ENCODE measurements at places on chromosomes 2 and 18. TPM values are rescaled to one million over a fixed set of nuclear protein-coding genes. Genes with fewer than 3 reads are reported as not detected.

PROKR1 gene
- not detected for total RNA-seq

- no peak for DNase-seq
Observed at GRCh38 chr2:48228345-48228684, 301.6 kb upstream of the STON1 start.

DNA sequence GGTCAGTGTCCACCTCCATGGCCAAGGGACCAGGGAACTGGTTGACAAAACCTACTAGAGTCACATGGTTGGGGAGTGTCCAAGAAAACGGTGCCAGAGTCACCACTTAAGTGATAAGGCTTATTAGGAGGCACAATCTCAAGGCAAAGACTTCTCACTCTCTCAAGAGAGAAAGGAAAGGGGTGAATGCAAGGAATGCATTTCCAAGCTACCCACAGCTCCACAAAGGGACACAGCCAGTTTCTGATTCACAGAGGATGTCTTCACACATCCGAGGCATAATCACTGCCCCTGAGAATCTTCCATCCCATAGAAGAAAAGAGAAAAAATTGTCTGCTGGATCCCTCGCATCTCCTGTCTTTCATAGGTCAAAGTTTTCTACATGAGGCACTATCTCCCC lies 269.3 kb downstream of the TNS1 start:
- no peak for DNase-seq

DNA sequence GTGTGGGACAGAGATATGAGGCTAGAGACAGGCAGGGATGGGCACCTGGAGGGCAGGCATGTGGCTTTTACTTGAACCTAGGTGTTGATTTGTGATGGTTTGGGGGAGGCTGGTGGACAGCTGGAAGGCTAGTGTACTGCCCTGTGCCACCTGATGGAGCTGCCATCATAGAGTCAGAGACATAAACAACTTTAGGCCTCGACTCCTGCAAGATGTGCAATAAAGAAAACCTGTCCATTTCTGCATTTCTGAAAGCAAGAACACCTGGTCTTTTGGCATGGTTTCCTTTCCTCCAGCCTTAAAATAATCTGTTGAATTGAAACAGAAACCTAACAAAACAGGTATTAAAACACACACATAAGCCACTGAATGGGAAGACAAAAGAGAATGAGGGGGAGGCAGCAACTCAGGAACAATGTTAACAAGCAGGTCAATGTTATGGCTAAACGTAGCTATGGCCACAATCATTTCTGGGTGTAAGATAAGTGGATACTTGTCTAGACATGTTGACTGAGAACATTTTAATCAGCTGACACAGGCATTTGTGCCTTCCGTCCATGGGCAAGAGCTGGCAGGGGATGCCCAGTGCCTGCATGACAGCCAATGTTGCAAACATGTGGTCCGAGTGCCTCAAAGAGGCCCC lies 87.8 kb downstream of the KCTD1 start:
- DNase-seq: peak; percentile 55

DAW1 gene
- total RNA-seq: not detected

AP1S3 gene
- not detected for total RNA-seq

DNA sequence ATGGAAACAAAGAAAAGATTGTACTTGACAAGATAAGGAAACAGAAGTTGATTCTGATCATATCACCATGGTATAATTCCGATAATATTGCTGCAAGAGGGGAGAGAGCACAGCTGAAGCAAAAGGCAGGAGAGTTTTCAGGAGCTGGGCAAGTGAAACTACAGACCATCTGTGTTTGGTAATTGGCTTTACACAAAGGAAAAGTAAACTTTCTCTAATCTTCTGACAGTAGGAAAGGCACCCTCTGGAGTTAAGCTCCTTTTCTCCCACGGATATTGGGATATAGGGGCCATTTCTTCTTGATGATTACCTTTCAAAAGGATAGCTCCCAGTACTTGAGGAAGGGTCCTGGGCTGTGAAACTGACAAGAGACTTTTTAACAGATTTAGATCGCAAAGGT lies 29.9 kb upstream of the REG3A start:
- no peak for DNase-seq

GPR45 gene
- total RNA-seq: not detected

PARD6G gene
- total RNA-seq: 1.2 TPM

GRCh38 chr18:45651275-45651674 lies 36.0 kb downstream of the SLC14A2 start:
- no peak for DNase-seq

GRCh38 chr2:82694431-82694830 lies 1764.6 kb downstream of the SUCLG1 start:
- no peak for DNase-seq

GRCh38 chr18:76426737-76427305 lies 68.2 kb downstream of the ZNF516 start:
- DNase-seq: no peak

DNA sequence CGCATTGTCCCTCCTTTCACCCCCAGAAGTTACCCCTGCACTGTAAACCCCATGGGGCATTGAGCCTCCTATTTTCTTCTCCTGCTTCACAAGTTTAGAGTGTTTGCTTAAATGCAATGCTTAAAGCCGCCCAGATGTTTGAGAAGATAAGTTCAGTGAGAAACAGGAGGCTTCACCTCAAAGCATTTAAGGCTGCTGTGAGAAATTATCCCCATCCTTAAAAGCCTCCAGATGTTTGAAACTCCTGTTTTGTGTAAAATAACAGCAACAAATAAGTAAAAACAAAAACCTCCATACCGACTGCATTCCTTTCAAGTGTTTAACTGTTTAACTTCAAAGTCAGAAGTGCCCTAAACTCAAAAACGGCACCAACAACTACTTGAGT lies 81.8 kb downstream of the RTP5 start:
- DNase-seq: no peak

- DNase-seq: no peak
Observed at GRCh38 chr2:156539086-156539860, 103.1 kb downstream of the GPD2 start.

- no peak for DNase-seq
Observed at GRCh38 chr2:109157563-109158105, 28.6 kb downstream of the SH3RF3 start.

GRCh38 chr2:160253440-160254188 lies 53.5 kb upstream of the ITGB6 start:
- DNase-seq: no peak

RAMP1 gene
- 165 TPM for total RNA-seq

- no peak for DNase-seq
Observed at GRCh38 chr2:176118601-176119339, 2.2 kb downstream of the HOXD10 start.

GULP1 gene
- 4.7 TPM for total RNA-seq

SIX2 gene
- total RNA-seq: 0.33 TPM

GRCh38 chr18:47422524-47422923 lies 171.1 kb upstream of the SKOR2 start:
- DNase-seq: no peak

ARHGEF4 gene
- 6.5 TPM for total RNA-seq

GRCh38 chr18:27121108-27121507 lies 64.0 kb downstream of the CHST9 start:
- no peak for DNase-seq

DNA sequence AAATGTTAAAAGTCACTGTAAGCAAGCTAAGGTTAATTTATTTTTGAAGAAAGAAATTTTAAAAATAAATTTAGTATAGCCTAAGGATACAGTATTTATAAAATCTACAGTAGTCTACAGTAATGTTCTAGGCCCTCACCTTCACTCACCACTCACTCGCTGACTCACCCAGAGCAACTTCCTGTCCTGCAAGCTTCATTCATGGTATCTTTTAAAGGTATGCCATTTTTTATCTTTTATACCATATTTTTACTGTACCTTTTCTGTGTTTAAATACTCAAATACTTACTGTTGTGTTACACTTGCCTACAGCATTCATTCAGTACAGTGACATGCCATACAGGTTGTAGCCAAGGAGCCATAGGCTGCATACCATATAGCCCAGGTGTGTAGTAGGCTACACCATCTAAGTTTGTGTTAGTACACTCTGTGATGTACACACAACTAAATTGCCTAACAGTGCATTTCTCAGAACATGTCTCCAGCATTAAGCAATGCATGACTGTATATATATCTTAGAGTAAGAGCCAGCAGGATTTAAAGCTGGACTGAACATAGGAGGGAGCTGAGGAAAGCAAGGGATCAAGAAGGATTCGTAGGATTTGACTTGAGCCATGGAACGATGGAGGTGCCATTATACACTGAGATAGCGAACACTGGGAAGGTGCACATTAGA lies 83.1 kb upstream of the KLF7 start:
- DNase-seq: no peak

All from heart right ventricle (tissue), 16 donors.